Activated CD4-positive, alpha-beta T cell treated with anti-CD3 and anti-CD28 coated beads for 1 hour (primary cell): ENCODE measurements at places on chromosomes 13 and 19.

- no peak for DNase-seq
Measured at GRCh38 chr19:16227837-16228636, 30.3 kb downstream of the AP1M1 start.

DNA sequence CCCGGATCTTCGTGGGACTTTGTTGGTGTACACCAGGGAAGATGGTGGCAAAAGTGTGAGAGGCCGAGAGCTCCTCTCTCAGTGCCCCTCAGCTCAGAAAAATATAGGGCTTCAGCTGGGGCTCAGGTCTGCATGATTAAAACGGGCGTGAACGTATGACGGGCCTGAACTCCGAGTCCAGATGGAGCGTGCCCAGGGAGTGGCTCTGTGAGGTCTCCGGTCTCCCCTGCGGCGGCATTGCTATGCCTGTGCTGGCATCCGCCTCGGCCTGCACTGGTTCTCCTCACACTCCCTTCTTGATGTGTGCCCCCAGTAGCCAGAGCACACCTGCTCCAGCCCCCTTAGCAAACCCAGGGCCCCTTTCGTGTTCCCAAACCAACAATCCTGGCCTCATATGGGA is 82.0 kb downstream of the TEX29 start:
- no peak for DNase-seq

DNA sequence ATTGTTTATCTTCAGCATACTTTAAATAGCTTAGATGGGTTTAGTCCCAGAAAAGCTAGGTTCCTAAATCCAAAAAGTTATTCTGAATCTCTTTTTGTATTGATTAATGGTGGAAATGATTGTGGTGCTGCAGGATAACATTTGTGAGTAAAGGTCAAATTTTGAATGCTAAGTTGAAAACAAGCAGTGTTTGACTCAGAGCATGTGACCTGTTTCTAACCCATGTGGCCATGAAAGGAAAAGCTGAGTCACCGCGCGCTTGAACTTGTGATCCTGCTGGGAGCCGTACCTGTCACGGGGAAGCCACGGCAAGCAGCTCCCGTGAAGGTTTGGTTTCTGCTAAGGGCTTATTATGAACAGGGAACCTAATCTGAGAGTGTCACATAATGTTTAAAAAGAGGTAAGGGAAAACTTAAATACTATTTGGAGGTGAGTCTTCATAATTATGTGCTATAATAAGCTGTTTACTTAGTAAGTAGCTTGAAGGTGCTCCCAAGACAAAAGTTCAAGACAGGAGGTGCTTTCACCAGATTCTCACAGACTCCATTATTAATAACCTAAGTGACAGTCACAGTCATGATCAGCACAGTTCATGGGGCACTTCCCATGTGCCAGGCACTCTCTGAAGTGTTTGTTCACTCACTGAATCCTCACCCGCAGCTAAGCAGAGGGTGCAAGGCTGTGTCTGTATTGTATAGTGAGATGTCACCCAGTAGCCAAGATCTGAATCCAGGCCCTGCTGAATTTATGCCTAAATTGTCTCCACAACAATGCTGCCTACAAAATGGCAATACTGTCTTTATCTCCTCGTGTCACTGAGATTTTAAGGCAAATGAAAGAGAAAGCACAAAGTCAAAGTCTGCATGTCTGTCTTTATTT is 286.5 kb downstream of the MYO16 start:
- peak; percentile 62 for DNase-seq

- no peak for DNase-seq
Measured at GRCh38 chr13:79392882-79393563, 13.0 kb downstream of the RBM26 start.

DNA sequence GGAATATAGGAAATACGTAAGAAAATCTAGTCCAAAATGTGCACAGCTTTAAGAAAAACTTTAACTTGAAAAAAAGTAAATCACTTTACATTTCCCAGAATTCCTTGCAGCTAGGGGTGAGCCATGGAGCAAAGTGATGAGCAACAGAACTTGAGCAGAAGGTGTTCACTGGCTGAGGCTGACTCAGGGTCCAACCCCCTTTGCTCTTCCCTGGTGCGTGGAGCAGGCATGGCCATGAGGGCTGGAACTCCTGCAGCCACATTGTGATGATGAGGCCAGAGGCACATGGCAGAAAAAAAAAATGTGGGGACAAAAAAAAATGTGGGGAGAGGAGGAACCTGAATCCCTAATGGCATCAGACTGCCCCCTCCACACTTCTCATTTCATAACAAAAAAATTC is 9.9 kb upstream of the PLA2G4C start:
- DNase-seq, result no peak

DNA sequence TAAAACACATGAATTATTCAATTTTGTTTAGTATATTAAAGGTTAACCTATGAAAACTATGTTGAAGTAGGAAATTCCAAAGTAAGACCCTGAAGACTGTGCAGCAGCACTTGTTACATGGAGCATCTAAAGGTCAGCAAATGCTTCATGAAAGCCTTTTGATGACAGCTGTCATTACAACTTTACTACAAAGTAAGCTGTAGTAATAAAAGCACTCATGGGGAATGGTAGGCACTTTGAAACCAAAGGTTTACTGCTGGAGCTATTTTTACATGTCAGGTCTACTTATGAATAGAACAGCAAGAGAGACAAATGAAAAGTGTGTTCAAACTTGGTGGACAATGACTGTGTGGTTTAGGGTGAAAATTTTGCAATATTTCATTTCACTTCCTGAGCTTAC is 672.5 kb upstream of the PCDH20 start:
- no peak for DNase-seq

- DNase-seq, result no peak
Measured at GRCh38 chr19:824885-825284, 2.8 kb upstream of the AZU1 start.

GRCh38 chr13:109400209-109400608 is 386.2 kb downstream of the IRS2 start:
- DNase-seq, result no peak

GRCh38 chr19:45711851-45712698 is 18.6 kb downstream of the FBXO46 start:
- DNase-seq, result no peak

DNA sequence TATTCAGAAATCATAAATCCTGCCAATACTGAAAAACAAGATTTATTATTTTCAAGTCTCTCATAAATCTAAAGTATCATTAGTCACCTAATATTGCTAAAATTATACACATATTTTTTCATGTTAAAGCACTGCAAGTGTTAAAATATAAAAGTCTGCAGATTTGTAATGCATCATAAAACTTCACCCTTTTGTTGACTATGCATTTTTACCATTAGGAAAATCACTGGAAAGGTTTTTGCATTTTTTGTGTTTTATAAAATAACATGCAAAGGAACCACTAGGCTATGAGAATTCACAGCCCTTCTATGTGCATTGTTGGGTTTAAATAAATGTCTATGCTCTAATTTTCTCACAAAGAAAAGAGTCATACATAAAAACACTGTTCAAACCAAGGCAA is 407.3 kb downstream of the DACH1 start:
- DNase-seq, result no peak

DNA sequence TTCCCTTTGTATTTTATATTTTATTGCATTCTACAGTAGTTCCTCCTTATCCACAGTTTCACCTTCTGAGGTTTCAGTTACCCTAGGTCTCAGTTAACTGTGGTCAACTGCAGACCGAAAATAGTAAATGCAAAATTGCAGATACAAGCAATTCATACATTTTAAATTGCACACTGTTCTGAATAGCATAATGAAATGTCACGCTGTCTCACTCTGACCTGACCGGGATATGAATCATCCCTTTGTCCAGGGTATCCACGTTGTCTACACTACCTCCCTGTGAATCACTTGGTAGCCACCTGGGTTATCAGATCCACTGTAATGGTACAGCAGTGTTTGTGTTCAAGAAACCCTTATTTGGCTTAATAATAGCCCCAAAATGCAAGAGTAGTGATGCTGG is 325.0 kb downstream of the DNAJC15 start:
- no peak for DNase-seq

DNA sequence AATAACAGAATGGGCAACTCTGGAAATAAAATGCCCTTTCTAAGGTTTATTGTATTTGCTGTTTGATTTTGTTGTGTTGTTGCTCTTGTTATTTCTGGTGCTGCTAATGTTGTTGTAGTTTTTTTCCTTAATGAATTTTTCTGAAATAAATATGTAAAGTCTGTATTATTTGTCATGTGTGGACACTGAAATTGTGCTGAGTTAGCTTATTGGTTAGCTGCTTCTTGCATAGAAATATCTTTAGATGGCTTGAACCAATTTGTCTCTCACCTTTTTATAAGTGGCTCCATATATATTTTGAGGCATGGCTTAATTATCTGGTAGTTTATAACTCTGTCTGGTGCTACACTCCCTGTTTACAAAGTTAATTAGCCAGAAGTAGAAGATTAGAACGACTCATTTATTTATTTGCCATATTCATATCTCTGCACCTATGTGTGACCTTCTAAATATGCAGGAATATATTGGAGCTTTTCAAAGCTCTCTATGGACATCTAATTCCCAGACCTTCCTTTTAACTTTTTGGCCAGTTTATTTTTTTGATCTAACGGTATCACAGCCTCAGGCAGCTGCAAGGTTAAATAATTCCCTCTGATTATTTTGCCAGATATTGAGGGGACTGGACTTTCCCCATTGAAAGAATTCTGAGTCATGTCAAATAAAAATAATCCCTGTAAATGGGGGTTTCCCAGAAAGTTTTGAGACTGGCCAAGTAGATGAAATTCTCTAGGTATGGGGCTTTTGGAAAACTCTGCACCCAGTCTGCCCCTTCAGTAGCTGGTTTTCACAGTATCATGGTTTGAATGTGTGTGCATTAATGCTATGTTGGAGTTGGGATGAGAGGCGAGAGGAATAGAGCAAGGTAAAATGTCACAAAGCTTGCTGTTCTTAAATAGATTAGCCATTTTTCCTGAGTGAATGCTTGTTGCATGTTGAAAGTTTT is 1331.7 kb upstream of the MIR17HG start:
- DNase-seq, result no peak

GRCh38 chr19:2678044-2678671 is 24.3 kb downstream of the GNG7 start:
- DNase-seq, result no peak

DNA sequence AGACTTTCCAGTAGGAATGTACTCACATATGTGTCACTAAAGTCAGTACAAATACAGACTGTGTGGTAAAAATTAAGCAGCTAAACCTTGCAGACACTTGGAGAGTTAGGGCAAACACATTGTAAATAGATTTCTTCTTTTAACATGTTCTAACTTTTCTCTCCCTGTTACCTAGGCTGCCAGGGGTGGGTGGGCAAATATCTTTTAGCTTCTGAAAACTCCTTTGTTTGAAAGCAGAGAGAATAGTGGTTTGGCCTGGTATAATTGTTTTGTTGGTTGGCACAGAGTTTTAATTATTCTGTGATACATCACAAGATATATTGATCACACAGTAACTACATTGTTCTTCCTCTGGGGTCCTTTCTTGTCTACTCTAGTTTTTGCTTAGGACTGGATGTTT is 289.8 kb upstream of the DACH1 start:
- no peak for DNase-seq

- no peak for DNase-seq
Measured at GRCh38 chr13:104296286-104296685, 1230.1 kb upstream of the SLC10A2 start.

GRCh38 chr19:51161867-51162496 is 19.9 kb downstream of the SIGLEC7 start:
- DNase-seq, result no peak

GRCh38 chr19:29539670-29540069 is 13.9 kb downstream of the VSTM2B start:
- no peak for DNase-seq

DNA sequence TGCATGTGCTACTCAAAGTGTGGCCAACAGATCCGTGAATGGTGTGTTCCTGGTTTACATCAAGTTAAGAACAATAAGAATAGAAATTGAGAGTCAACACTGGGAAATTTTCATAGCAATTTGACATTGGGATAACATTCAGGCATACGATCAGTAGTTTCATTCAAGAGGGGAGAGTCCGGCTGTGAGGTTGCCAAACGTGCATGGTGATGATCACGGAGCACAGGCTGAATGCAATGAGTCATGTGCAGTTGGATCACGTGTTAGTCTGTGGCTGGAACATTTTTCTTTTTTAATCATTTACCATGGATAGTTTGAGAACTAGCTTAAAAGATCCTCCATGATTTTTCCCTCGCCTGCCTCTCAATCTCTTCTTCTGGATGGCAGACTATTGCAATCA is 2.5 kb upstream of the DCT start:
- no peak for DNase-seq

- no peak for DNase-seq
Measured at GRCh38 chr13:114258589-114258988, 22.8 kb upstream of the UPF3A start.

DNA sequence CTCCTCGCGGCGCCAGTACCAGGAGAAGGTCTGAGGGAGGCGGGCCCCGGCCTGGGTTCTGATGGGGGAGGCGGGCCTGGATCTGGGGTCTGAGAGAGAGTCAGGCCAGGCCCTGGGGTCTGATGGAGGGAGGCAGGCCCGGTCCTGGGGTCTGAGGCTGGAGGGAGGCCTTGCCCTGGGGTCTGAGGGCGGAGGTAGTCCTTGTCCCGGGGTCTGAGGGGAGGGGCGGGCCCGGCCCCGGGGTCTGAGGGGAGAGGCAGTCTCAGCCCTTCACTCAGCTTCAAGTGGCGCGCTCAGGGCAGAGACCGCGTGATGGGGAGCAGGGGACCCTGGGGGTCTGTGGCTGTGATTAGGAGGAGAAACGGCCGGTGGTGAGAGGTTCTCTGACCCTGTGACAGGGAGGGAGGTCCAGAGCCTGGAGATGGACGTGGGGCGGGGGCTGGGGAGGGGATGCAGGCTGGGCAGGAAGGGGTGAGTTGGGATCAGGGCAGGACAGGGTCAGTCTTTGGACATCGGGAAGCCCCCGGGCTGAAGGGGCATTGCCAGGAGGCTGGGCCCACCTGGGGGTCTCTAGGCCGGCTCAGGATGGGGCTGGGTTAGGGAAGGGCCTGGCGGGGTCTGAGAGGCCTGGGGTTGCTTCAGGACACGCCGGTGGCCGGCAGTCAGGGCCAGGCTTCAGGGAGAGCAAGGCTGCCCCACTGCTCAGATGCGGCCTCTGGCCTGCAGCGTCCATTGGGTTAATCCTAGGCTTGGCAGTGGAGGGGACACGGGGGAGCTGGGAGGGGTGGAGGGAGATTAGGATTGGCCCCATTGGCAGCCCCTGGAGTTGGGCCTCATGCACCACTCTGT is 18.7 kb downstream of the HCN2 start:
- no peak for DNase-seq
